ENCODE measurements at places on chromosomes 13 and 19.

DNA sequence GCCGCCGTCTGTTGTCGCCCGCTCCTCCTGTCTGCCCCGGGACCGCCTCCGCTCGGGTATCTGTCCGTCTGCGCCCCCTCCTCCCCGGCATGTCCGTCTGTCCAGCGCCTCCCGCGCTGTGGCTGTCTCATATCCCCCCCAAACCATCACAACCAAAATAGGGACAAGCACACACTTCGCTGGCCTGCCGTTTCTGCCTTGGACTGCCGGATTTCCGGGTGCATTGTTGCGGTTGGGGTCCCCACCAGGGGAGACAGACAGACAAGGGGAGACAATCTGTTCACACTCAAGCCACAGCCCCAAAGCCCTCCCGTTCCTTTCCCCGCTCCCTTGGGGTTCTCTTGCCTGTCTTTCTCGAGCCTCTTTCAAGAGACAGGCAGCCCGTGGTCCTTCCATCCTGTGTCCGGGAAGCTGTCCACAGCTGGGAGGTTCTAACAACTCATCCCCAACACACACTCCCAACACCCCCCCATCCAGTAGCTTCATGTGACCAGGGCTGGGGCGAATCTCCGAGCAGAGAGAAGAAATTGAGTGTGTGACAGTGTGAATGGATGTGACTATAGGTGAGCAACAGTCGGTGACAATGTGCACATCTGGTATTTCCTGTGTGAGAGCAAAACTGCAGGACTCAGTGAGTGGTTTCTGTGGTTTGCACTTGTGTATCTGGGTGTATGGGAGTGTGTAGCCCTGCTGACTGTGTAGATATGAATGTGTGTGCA, 16.5 kb upstream of the FOSB start:
- DNase-seq: no peak

GRCh38 chr13:33287142-33287882, 1.8 kb upstream of the STARD13 start:
- DNase-seq: peak; percentile 25

- no peak for DNase-seq
Observed at GRCh38 chr19:24000656-24001055, 86.0 kb downstream of the ZNF726 start.

DNA sequence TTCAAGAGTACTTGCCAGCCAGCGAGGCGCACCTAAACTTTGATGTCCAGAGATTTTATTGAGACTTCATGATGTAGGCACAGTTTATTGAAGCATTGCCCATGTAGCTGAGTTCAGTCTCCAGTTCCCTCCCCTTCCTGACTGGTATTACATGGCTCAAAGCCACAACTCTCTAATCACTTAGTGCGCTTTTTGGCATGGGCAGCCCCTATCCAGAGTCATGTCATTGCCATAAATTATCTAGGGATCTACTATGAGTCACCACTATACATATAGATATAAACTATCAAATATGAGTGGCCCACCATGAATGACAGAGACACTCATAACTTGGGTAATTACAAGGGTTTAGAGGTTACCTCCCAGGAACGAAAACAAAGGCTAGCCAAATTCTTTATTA, 7.7 kb downstream of the ZNF614 start:
- DNase-seq: no peak

- DNase-seq: no peak
Observed at GRCh38 chr13:26695360-26695705, 65.3 kb downstream of the GPR12 start.

- DNase-seq: peak; percentile 77
Observed at GRCh38 chr19:38265213-38265861, 964 bp downstream of the SPINT2 start.

- no peak for DNase-seq
Observed at GRCh38 chr19:39152066-39152465, 26.5 kb downstream of the PAK4 start.

GRCh38 chr13:111609631-111610030, 289.2 kb downstream of the TEX29 start:
- no peak for DNase-seq

DNA sequence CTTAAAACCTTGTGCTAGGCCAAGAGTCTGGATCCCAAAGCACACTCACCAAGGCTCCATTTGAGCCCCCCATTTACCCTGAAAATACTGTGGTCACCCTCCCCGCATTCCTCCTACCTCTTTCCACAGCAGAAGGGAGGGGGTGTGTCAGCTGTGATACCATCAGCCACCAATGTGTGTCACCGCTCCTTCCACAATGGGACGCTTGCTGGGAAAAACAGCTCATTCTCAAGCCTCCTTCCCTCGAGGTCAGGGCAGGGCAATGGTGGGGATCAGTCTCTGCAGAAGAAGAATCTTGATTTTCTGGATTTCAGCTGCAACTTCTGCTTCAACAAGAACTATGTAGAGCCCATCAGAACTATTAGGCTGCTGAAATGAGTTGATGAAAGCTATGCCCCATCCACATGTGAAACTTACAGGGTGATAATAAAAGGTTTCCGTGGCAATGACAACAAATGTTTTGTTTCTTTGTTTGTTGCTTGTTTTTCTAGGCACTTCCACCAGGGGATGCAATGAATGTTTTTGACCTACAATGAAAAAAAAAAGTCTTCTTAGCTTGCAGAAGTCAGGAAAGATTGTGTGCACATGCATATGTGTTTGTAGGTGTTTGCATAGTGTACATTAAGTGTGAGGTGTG, 26.4 kb upstream of the ZNF507 start:
- DNase-seq: no peak

GRCh38 chr13:104785952-104786351, 1719.7 kb upstream of the SLC10A2 start:
- DNase-seq: no peak

DNA sequence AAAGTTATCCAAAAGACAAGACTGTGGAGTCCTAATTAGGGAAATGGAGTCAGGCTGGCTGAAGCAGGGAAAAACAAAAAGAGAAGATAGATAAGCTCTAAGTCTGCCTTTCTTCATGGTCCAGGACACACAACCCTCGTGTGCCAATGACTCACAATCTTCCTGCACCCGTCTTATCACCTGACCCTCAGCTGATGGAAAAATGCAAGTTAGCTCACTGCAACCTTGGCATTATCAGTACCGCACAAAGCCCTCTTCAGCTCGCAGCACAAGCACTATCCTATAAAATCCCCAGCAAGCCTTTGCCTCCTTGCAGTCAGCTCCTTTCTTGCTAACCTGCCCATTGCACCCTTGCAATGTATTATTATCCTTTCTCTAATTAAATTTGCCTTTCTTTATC, 4.3 kb downstream of the OR7A5 start:
- DNase-seq: no peak

- DNase-seq: no peak
Observed at GRCh38 chr13:86142080-86142479, 342.9 kb upstream of the SLITRK6 start.

- DNase-seq: no peak
Observed at GRCh38 chr13:31051999-31052398, 109.7 kb downstream of the HSPH1 start.

GRCh38 chr13:41851351-41851750, 109.6 kb downstream of the VWA8 start:
- no peak for DNase-seq

DNA sequence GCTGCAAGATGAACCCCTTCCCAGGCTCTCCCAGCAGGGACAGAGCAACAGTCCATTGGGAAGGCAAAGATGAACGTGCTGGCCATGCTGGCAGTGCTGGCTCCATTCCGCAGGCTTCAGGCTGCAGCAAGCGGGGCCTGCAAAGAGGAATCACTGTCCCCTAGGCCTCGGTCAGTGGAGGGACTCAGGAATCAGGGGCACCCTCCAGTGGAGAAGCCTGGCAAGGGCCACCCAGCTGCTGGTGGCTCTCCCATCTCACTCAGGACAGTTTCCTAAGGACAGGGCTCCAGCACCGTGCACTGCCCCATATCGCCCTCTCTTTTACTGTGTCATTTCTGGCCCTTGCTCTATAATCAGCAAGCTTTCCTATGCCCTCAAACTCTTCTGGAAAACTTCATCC, 498.6 kb downstream of the EFNB2 start:
- DNase-seq: no peak

GRCh38 chr13:21033856-21034602, 27.4 kb downstream of the LATS2 start:
- peak; percentile 73 for DNase-seq

GRCh38 chr19:40458597-40458974, 7.0 kb downstream of the BLVRB start:
- no peak for DNase-seq

- DNase-seq: no peak
Observed at GRCh38 chr19:15444505-15445226, 5.1 kb downstream of the WIZ start.

GRCh38 chr13:30618186-30618929, 638 bp downstream of the USPL1 start:
- no peak for DNase-seq
